ENCODE measurements at places on chromosomes 2 and 18. TPM values are rescaled to one million over a fixed set of nuclear protein-coding genes. Genes with fewer than 3 reads are reported as not detected.

GRCh38 chr2:70321370-70321769 lies 19.5 kb upstream of the FAM136A start:
- no peak for DNase-seq

Gene DNAH6
- total RNA-seq = 0.27 TPM

DNA sequence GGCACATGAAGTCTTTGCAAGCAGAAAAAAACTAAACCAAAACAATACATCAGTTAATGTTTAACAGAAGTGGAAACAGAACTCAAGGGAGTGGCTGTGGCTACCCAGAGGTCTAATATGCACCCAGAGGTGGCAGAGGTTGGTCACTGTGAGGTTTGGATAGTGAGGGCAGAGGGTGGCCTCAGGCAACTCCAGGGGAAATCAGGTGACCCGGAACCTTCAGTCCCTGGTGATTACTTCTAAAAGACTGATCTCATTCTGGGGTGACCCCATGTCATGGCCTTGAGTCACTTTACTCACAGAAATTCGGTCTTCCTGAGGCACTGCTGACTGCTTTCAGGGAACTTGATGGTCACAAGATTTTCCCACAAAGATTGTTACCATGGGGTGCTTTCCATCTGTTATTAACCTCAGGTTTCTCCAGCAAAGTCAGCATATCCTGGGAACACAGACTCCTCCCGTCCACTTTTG lies 99.4 kb downstream of the TMEM17 start:
- peak; percentile 76 for DNase-seq

Gene LIMS3
- total RNA-seq = 0.62 TPM

DNA sequence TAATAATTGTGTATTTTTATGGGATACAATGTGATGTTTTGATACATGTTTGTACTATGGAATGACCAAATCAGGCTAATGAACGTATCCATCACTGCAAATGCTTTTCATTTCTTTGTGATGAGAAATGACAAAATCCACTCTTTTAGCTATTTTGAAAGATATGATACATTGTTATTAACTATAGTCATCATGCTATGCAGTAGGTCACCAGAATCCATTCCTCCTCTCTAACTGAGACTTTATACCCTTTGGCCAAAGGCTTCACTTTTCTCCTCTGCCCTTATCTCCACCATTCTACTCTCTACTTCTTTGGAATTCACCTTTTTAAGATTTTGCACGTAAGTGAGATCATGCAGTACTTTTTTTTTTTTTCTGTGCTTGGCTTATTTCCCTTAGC lies 44.5 kb upstream of the TMEM17 start:
- DNase-seq = no peak
